CD4-positive, alpha-beta T cell treated with Interleukin-4 for 4 hours (primary cell): ENCODE measurements at places on chromosomes 2 and 18.

DNA sequence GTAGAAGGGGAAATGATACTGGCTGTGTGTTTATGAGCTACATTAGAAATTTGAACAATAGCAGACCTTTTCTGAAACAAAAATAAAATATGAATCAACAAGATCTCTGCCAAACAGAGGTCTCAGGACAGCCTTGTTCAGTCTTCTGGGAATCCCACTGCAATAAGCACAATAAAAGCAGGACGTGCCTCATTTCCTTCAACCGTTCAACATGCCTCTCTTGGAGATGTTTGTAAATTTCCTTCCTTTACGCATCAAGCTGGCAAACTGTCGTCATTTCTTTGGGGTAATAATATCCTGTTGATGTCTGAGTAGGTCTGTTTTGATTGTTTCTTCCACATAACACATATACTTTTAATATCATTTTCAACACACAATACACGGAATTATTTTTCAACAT is 77.2 kb downstream of the TCF4 start:
- no peak for DNase-seq

- DNase-seq, result no peak
Observed at GRCh38 chr2:206189691-206190090, 30.0 kb downstream of the EEF1B2 start.

DNA sequence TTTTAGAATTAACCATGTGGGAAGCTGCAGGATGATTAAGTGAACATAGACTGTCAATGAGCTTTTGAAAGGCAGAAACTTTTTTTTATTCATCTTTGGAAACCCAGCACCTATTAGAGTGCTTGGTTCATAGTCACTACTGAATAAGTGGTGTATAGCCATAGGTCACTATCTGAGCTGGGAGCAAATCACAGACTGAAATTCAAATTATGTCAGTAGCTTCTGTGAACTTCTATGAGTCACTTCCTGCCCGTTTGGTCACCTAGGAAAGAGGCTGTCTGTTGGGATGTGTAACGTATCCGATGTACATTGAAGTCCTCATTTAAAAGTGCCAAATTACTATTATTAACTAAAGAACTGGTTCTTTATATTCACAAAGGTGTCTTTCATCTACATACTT is 20.5 kb upstream of the SLC40A1 start:
- peak; percentile 19 for DNase-seq

GRCh38 chr18:58313491-58314032 is 269.5 kb downstream of the NEDD4L start:
- no peak for DNase-seq

DNA sequence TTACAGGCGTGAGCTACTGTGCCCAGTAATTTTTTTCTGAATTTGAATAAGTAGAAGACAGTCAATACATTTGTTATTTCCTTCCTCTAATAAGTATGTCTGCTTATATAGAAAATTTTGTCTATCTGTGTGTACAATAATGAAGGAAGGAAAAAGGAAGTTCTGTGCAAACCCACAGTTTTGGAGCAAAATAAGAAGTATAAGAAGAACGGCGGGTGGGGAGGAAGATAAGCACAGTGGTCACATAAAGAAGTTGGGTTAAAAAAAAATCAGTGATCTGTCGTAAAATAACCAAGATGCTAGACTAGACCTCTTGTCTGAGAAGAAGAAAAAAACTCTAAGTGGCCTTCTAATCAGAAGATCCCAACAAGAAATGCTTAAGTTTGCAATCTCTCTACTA is 20.2 kb downstream of the MGAT4A start:
- DNase-seq, result no peak

DNA sequence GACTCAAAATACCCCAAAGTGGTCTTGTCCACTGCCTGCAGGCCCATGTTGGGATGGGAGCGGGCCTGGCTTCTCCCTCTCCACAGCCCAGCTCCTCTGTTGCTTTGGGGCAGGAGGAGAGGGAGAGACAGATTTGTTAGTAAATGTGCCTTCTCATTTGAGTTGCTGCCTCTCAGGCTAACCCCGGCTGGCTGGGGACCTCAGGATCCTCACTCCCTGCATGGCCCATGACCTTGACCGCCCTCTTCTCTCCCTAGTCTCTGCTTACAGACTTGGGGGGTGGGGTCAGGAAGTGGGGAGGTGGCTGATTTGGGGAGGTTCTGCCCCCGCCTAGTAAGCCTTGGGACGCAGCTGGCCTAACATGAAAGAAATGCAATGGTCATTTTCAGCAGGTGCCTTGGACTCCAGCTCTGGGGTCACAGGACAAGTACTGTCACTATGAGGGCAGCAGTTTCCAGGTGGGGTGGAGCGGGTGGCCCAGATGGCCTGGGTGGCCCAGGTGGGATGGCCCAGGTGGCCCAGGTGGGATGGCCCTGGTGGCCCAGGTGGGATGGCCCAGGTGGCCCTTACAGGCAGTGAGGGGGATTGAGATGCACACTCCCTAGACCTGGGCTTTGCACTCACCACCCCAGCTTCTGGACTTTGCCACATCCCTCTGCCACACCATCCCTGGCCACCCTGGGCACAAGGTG is 24.1 kb downstream of the HJURP start:
- no peak for DNase-seq

DNA sequence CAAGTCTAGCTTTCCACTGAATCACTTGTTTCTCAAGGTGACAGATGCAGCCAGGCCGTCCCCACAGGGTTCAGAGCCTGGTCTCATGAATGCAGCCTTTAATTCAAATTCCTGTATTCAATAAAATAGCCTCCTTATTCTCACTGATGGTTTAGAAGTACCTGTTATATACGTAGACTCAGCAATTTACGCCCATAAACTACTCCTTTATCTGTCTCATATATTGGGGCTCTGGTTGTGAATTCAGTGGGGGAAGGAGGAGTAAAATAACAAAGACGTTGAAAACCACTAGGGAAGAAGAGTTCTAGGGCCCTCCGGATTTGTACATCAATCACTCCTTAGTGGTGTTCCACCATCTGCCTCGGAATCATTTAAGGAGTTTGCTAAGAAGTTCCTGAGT is 1.7 kb downstream of the OBSL1 start:
- DNase-seq, result no peak

DNA sequence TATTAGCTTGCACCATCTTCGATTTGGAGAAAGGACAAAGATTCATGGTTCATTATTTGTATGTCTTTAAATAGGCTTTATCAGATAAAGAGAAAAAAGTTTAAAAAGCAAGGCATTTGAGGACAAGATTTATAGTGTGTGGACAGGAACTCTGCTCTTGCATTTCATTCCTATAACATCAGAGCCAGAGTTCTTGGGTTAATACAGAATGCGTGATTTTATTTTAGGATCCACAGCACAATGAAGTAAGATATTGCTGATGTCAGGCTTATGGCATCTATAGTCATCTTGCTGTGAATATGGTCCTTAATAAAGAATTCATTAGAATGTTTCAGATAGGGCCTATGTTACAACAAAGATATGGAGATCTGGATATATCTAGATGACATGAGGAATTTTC is 19.7 kb downstream of the RASGRP3 start:
- no peak for DNase-seq

- DNase-seq, result peak; percentile 41
Observed at GRCh38 chr2:96868555-96869280, 1.2 kb downstream of the SEMA4C start.

DNA sequence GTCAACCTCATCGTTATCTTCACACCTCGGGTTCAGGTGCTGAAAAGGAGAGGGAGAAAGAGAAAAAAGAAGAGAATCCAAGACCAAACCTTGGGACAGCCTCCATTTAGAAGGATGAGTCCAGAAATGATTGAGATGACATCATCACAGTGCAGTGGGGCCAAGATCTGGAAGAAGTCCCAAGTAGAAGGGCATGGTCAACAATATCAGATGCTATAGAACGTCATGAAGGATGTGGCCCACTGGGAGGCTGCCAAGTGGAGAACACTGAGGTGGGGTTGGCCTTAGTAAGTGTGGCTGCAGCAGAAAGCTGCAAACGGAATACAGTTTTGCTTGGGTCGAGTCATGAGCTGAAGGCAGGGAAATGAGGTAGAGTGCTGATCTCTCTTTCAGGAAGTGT is 91.1 kb upstream of the FZD7 start:
- DNase-seq, result no peak

GRCh38 chr2:66170744-66171330 is 264.1 kb upstream of the MEIS1 start:
- no peak for DNase-seq

- DNase-seq, result no peak
Observed at GRCh38 chr2:200317975-200318374, 11.5 kb downstream of the SPATS2L start.

GRCh38 chr2:42404676-42405075 is 43.7 kb upstream of the COX7A2L start:
- DNase-seq, result no peak

- DNase-seq, result peak; percentile 29
Observed at GRCh38 chr18:13218368-13218991, at the start of gene LDLRAD4. Gene LDLRAD4 (plus strand): TSS chr18:13218760.

GRCh38 chr2:126952216-126952615 is 53.5 kb downstream of the TEX51 start:
- no peak for DNase-seq

DNA sequence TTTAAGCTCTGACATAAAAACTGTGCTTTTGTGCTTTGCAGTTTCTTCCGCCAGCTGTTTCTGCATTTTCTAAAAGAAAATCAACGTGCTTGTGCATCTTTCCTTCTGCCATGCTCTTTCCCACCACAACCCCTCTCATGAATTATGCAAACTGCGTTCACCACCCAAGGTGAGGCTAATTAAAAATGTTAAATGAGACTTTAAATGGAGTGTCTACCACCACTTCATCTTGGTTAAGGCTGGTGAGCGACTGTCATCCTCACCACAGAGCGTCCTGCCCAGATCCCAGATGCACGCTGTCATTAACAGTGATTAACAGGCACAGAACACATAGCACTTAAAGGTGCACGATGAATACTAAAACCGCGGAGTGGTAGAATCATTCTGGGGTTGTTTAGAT is 250.5 kb upstream of the RAB6C start:
- DNase-seq, result no peak

- no peak for DNase-seq
Observed at GRCh38 chr2:144982481-144982880, 462.6 kb upstream of the ZEB2 start.

DNA sequence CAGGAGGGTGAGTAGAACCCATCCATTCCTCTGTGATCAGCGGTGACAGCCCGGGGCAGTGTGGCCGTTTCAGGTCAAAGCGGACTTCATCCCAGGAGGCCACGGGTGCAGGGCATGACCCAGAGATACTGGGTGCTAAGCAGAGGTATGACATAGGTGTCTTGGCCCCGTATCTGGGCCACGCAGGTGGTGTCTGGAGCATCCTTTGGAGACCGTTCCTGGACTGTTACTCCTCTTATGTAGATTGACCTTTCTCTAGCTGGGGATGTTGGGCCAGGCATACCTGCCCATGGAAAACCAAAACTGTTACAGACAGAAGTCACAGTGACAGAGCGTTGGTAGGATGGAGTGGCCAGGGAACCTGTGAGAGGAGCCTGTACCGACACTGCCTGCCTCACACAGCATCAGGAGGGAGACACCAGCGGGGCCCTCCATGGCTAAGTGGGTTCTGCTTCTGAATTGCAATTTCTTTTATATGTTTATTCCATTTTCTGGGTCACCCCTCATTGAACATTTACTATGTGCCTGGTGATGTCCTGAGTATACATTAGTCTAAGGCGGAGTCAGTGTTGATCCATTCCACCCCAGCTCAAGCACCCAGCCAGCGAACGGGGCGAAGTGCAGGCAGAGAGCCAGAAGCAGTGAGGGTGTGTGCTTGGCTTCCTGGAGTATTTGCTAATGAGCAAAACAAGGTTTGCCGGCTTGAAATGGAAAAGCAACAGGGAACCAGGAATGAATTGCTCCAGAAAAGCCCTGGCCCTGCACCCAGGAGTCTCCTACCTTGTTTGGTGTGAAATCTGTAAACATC is 141.7 kb downstream of the SH3RF3 start:
- no peak for DNase-seq

GRCh38 chr2:138615257-138615656 is 113.7 kb downstream of the SPOPL start:
- DNase-seq, result no peak

DNA sequence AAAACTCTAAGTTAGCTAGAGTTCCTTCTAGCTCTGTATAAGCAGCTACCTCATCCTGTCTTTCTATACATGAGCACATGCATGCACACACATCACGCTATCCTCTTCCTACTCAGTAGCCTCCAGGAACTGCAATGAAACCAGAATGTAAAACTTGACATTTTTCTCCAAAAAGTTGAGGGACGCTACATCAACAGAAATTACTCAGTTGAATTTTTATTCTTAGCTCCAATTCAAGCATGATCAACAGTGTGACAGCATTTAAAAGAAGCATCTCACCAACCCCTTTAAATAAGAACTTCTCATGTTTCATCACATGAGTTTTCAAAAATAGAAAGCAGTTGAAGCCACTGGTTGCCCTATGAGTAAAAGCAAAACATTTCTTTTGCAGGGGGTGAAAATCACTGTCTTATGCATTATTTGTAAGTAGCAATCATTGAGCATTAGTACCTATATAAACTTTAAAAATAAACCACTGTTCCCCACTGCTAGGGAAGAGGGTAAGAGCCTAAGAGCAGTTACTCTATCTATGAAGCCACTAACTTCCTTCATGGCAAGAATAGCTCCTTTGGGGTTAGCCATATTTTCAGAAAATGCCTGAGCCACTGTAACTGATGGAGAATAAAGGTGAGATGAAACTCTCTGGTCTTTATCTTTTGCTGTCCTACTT is 77.9 kb upstream of the ARL5A start:
- DNase-seq, result no peak

DNA sequence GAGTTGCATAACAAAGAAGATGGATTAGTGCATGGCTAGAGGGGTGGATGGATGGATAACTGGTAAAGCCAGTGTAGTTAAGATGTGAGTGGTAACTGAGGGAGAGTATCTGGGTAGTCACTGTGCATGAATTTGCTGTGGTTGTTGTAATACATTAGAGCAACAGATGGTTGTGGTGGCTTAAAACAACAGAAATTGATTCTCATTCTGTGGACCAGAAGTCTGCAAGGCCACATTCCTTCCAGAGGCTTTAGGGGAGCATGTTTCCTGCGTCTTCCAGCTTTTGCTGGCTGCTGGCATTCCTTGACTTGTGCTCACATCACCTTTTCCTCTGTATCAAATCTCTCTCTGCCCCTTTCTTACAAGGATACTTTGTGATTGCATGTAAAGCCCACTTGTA is 155.4 kb downstream of the ASB1 start:
- DNase-seq, result no peak
